ENCODE measurements at places on chromosomes 16 and 17.

DNA sequence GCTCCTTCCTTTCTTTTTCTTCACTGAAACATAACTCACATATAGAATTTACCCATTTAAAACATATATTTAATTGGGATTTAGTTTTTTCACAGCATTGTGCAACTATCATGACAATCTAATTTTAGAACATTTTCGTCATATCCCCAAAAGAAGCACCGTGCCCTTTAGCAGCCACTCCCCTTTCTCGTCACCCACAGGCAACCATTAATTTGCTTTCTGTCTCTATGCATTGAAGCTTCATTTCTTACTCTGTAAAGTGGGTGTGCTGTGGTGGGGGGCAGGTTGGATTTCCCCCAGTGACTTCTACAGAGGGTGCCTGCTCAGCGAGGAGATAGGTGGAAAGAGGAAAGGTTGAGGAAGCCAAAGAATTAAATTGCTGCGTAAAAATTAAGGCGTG, 35.8 kb downstream of the MRC2 start:
- DNase-seq = no peak

DNA sequence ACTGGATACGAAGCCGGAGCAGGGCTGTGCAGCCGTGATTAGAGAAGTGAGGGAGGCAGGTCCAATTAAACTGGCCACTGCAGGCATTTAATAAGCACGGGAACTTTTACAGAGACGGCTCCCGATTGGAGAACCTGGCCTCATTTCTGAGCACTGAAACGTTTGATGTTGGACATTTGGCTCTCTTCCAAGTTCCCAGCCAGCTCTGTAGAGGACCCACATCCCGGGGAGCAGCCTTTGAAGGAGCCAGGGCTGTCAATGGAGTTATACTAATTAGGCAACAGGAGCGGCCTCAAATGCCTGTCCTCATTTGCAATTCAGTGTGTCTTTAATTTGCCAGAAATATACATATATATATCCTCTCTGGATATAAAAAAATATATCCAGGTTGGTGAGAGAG, 499.4 kb upstream of the C16orf82 start:
- DNase-seq = no peak

GRCh38 chr17:9436630-9437029, 139.0 kb downstream of the STX8 start:
- DNase-seq = no peak

- DNase-seq = no peak
Observed at GRCh38 chr16:89195521-89196171, 4.7 kb downstream of the SLC22A31 start.

DNA sequence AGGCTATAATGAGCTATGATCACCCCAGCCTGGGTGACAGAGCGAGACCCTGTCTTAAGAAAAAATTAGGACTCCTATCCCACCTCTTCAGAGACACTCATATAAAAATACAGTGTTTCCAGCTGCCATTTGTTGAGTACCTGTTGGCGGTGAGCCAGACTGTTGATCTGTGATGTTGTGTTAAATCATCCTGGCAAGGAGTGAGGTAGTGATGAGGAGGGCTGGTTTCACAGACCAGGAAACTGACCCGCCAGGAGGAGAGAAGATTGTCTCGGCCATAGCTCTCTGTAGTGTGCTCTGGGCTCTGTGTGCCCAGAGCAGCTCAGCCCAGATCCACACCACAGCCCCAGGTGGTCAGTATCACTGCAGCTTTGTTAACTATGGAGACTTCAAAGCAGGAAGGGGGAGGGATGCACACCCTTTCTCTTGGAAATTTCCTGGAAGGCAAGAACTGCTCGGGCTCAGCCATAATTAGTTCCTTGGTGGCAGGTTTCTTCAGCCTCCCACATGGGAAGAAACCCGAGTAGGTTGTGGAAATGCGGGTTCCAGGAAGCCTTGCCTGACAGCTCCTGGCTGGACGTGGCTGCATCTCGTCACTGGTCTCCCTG, 343.0 kb downstream of the SNX29 start:
- no peak for DNase-seq

GRCh38 chr16:71927383-71927782, 32.1 kb downstream of the IST1 start:
- DNase-seq = no peak

DNA sequence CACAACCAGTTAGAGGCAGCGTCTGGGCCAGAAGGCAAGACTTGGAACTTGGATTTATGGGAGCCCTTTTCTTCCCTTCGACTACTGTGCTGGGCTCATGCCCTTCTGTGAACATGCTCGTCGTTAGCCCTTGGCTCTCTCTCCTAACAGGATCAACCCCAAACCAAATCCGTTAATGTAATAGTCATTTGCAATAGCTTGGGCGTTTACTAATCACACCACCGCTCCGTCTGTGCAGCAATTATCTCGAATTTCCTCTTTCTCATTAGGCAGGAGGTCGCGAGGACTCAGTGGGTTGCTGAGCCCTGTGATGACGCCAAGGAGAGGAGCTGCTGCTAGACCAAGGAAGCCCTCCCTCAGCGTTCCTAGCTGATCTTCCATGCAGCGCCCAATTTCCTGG, 114.7 kb downstream of the ENGASE start:
- DNase-seq = no peak

GRCh38 chr17:49727380-49727779, 19.6 kb upstream of the SLC35B1 start:
- DNase-seq = no peak

- peak; percentile 79 for DNase-seq
Observed at GRCh38 chr16:28935924-28936783, 4.4 kb downstream of the CD19 start.

GRCh38 chr17:12765548-12765947, 23.8 kb upstream of the ARHGAP44 start:
- no peak for DNase-seq

DNA sequence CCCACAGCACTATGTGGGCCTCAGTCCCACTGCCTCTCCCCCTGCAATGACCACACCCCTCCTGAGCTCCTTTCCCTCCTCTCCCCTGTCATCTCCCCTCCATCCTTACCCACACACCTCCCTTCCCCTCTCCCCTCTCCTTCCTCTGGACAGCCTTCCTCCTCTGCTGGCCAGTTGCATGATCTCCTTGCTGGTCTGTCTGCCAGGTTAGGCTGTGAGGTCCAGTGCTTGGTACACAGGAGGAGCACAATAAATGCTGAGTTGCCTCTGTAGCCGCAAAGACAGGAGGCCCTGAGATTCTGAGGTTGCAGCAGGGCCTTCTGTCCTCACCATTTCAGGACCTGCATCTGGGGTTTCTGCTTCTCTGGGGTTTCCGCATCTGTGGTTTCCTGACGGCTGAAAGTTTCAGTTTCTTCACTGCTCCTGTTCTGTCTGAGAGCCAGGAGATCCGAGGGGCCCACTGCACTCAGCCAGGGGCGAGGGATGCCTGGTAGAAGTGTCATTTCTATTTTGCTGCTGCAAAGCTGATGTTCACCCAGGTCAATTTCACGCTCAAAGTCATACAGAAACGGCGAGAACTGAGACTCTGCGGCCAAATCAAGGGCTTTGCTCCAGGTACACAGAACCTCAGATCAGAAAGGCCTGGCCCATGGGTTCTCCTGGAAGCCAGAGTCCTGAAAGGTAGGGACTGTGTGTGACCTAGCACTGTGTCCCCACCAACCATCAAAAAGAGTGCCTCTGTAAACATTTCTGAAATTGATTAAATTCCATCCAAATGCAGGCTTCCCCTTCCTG, 4.6 kb upstream of the SLC12A3 start:
- peak; percentile 26 for DNase-seq

GRCh38 chr17:3718201-3718600, 5.5 kb upstream of the HASPIN start:
- no peak for DNase-seq

GRCh38 chr16:8931859-8932258, 31.8 kb downstream of the USP7 start:
- DNase-seq = peak; percentile 9

DNA sequence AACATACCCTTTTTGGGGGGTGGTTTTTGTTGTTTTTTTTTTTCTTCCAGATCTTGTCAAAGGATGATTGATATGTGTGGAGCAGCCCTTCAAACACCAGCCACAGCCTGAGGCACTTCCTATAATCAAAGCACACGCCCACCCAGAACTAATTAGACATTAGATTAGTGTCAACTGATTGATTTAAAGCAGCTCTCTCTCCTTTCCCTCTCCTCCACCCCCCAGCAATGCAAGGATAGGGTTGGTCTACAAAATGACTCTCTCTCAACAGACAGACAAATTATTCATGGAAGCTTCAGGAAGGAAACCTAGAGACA, 250.3 kb upstream of the SOX9 start:
- no peak for DNase-seq

- no peak for DNase-seq
Observed at GRCh38 chr16:85210423-85211169, 98.3 kb upstream of the CIBAR2 start.
